Right kidney (tissue), 9 donors: ENCODE measurements at places on chromosomes 5 and 9.

DNA sequence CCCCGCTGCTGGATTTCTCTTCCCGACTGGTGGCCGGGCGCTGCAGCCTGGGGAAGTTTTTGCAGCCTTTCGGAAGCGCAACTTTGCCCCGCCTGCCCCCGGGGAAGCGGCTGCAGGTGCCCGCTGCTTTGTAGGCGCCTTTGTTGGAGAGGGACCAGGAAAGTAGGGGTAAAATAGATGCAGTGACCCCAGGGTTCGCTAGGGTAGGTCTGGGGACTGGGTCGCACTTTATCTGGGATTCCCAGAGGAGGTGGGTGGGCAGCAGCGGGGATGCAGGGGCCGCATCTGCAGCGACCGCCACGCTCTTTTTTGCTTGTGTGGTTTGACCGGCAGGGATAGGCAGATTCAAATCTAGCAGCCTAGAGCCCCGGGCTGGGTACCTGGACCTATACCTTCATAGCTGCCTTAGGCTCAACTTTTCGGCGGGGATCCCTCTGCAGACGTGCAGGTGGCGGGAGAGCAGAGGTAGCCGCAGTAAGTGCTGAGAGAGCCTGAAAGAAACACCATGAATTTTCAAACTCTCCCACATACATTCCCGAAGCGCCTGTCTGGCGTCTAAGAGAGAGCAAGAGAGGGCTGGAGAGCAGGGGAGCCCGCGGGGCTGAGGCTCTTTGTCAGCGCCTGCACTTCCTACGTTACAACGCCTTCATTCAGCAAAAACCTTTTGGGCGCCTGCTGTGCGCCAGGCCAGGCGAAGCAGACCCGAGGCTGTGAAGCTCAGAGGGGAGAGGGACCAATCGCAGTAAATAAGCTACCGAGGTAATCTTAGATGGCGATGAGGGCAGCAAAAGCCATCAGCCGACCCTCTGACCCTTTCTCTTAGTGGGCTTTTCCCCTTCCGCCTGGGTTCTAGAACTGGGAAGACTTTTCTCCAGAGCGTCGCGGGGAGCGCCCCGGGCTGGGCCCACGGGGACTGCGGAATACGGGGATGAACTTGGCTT lies 642 bp downstream of the SV2C start:
- peak; percentile 47 for DNase-seq

GRCh38 chr5:114660791-114661190 lies 298.9 kb downstream of the KCNN2 start:
- DNase-seq: no peak

GRCh38 chr5:90528601-90529193 lies 687 bp downstream of the LYSMD3 start:
- no peak for DNase-seq

DNA sequence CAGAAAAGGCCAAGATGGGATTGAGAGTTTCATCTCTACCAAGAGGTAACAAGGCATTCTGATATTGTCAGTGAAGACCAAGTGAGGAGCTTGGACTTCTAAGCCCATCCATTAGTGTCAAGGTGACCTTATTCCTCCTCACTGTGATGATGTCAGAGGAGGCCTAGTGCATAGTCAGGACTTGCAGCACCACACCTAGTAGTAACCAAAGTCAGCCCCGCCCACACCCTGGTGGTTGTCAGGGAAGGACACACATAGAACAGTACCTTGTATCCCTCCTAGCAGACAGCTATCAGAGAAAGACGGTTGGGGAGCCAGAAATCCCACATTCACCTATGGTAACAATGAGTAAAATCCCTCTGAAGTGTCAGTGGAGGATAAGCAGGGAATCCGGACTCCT lies 111.7 kb downstream of the AP3B1 start:
- DNase-seq: no peak

GRCh38 chr5:119814655-119815054 lies 185.3 kb downstream of the FAM170A start:
- no peak for DNase-seq
